ENCODE measurements at places on chromosomes 5 and 9. TPM values are rescaled to one million over a fixed set of nuclear protein-coding genes. Genes with fewer than 3 reads are reported as not detected.

GAS1 gene
- 0.76 TPM for total RNA-seq

ATP10B gene
- total RNA-seq: not detected

AIF1L gene
- total RNA-seq: 16.4 TPM

OMD gene
- not detected for total RNA-seq

OLFML2A gene
- total RNA-seq: 0.32 TPM

PDE6A gene
- not detected for total RNA-seq

GM2A gene
- total RNA-seq: 11.4 TPM

ASB6 gene
- total RNA-seq: 16.2 TPM

DRD1 gene
- total RNA-seq: not detected

ZDHHC11B gene
- not detected for total RNA-seq

ENTREP1 gene
- 1.6 TPM for total RNA-seq

RALGPS1 gene
- total RNA-seq: 1.6 TPM

GDA gene
- not detected for total RNA-seq

PFN3 gene
- not detected for total RNA-seq

SLC2A8 gene
- total RNA-seq: 9.4 TPM

MCC gene
- 49.5 TPM for total RNA-seq

MAMDC4 gene
- total RNA-seq: 1.5 TPM

SLC9A3 gene
- total RNA-seq: 0.76 TPM

OSMR gene
- total RNA-seq: 21.4 TPM

RGS7BP gene
- total RNA-seq: 0.32 TPM

TPM2 gene
- 385 TPM for total RNA-seq

CCL27 gene
- total RNA-seq: not detected

PCDHA6 gene
- under 0.01 TPM for total RNA-seq

OR1N1 gene
- total RNA-seq: not detected

FOXI1 gene
- not detected for total RNA-seq

MZB1 gene
- total RNA-seq: 0.32 TPM

OGN gene
- not detected for total RNA-seq

TLX3 gene
- total RNA-seq: not detected

ZNF618 gene
- total RNA-seq: 10.7 TPM

CTNND2 gene
- total RNA-seq: not detected

SHISAL2B gene
- not detected for total RNA-seq

IL3 gene
- not detected for total RNA-seq

CRB2 gene
- not detected for total RNA-seq

FOXD4L5 gene
- not detected for total RNA-seq

LHFPL2 gene
- total RNA-seq: 49.2 TPM

PIP5K1B gene
- total RNA-seq: not detected

SHB gene
- total RNA-seq: 10.4 TPM

KIF24 gene
- 2.6 TPM for total RNA-seq

CCNI2 gene
- total RNA-seq: not detected

QSOX2 gene
- 11.7 TPM for total RNA-seq

ABO gene
- total RNA-seq: not detected

RXFP3 gene
- not detected for total RNA-seq

PALM2AKAP2 gene
- total RNA-seq: not detected

All from epithelial cell of umbilical artery (primary cell).